Activated naive CD8-positive, alpha-beta T cell treated with anti-CD3 and anti-CD28 coated beads, Interleukin-2, amount 10 ng/mL, durations not matched to agents 7 days and 5 days (primary cell): ENCODE measurements at places on chromosomes 5 and 9. TPM values are rescaled to one million over a fixed set of nuclear protein-coding genes. Genes with fewer than 3 reads are reported as not detected.

The OBP2B gene
- not detected for total RNA-seq

The RGS7BP gene
- total RNA-seq: not detected

The P4HA2 gene
- total RNA-seq: 10.1 TPM

The ADAMTS6 gene
- 3.7 TPM for total RNA-seq

The DEPDC1B gene
- 27.1 TPM for total RNA-seq

The CXCL14 gene
- not detected for total RNA-seq

The PALM2AKAP2 gene
- total RNA-seq: not detected

The SH3RF2 gene
- total RNA-seq: not detected

The ANKRD18A gene
- total RNA-seq: 2.9 TPM

The PTPRD gene
- total RNA-seq: not detected

The HOMER1 gene
- total RNA-seq: 2.3 TPM

The PCDHGA7 gene
- 0.26 TPM for total RNA-seq

The CCDC180 gene
- total RNA-seq: 5.8 TPM

The FOXD4L3 gene
- total RNA-seq: not detected

The CD72 gene
- 15.3 TPM for total RNA-seq

The SPEF2 gene
- 13.7 TPM for total RNA-seq

The OTP gene
- not detected for total RNA-seq

The TRIM36 gene
- 0.17 TPM for total RNA-seq

The ORM2 gene
- not detected for total RNA-seq

The PLAC8L1 gene
- 1.0 TPM for total RNA-seq

The IL13 gene
- total RNA-seq: 0.30 TPM

The TIMD4 gene
- total RNA-seq: 4.9 TPM

The SPINK4 gene
- not detected for total RNA-seq

The HNRNPAB gene
- total RNA-seq: 183 TPM

The BAAT gene
- total RNA-seq: not detected

The DCTN4 gene
- total RNA-seq: 43.3 TPM

The STKLD1 gene
- 0.17 TPM for total RNA-seq

The INSL6 gene
- not detected for total RNA-seq

The SLC6A18 gene
- total RNA-seq: not detected

The SLC25A2 gene
- total RNA-seq: 1.3 TPM

The CDH9 gene
- not detected for total RNA-seq

The CD274 gene
- 9.8 TPM for total RNA-seq

The MOB3B gene
- 3.2 TPM for total RNA-seq

The SLC25A46 gene
- total RNA-seq: 41.2 TPM

The BTNL8 gene
- total RNA-seq: not detected

The KIF20A gene
- 51.0 TPM for total RNA-seq

The SPINK6 gene
- not detected for total RNA-seq

The FAM221B gene
- total RNA-seq: not detected

The SCAI gene
- 12.8 TPM for total RNA-seq

The FGF10 gene
- not detected for total RNA-seq

The WWC1 gene
- 0.82 TPM for total RNA-seq

The SLCO6A1 gene
- total RNA-seq: not detected

The NR4A3 gene
- 1.2 TPM for total RNA-seq

The ZNF354C gene
- total RNA-seq: 9.4 TPM

The SVEP1 gene
- total RNA-seq: not detected

The PPP2R2B gene
- total RNA-seq: 5.3 TPM

The GKAP1 gene
- 6.9 TPM for total RNA-seq

The CFAP90 gene
- not detected for total RNA-seq

The FRRS1L gene
- total RNA-seq: not detected

The C9orf57 gene
- total RNA-seq: not detected

The COMMD10 gene
- total RNA-seq: 22.0 TPM

The ITGA1 gene
- total RNA-seq: 21.7 TPM

The FTMT gene
- total RNA-seq: not detected

The AQP7 gene
- not detected for total RNA-seq

The AGXT2 gene
- total RNA-seq: not detected

The PFN3 gene
- total RNA-seq: not detected

The ZNF454 gene
- not detected for total RNA-seq
